ENCODE measurements at places on chromosomes 3 and 15.

DNA sequence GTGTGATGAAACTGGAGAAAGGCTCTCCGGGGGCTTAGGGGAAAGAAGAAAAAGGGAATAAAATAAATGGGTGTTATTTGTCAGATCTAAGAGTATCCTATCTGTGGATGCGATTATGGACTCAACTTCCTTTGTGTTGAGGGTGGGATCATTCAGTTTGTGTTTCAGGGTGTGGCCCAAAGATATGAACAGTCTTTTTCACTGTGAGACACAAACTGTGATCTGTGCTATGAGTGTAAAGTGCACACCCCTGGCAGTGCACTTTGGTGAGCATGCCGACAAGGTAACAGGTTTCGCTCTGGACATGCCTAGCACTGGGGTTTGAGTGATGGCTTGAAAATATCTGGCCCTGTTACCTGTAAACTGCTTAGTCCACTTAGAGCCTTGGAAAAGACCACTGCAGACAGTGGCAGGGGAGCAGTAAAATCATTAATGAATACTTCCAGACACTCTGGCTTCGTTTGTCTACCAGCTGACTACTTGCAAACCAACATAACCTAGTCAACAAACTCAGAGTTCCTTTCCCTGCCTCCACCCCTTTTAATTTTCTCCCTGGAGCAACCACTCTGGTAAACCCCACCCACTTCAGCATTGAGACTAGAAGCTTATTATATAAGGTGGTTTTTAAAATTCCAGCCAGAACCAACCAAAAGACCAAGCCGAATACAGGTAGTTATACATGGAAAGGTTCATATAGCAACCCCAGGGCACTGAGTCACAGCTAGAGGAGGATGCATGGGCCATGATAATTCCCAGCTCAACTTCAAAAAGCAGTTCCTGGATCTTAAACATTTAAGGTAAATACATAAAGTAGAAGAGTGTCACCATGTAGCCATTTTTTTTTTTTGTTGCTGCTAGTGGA, 55.1 kb downstream of the TAMM41 start:
- no peak for DNase-seq

DNA sequence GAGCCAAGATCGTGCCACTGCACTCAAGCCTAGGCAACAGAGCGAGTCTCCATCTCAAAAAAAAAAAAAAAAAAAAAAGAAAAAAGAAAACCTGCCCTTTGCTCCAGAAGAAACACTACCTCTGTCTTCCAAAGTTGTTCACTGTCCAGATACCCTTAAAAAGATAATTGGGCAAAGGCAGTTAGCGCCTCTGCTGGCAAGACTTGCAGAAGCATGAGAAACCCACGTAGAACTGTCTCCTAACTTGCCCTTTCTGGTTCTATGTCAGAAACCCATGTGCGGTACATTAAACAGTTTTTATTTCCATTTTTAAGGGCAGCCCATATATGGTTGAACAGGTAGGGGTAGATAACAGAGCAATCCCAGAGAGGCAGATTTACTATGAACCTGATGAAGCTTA, 1026.4 kb downstream of the ROBO2 start:
- DNase-seq = no peak

DNA sequence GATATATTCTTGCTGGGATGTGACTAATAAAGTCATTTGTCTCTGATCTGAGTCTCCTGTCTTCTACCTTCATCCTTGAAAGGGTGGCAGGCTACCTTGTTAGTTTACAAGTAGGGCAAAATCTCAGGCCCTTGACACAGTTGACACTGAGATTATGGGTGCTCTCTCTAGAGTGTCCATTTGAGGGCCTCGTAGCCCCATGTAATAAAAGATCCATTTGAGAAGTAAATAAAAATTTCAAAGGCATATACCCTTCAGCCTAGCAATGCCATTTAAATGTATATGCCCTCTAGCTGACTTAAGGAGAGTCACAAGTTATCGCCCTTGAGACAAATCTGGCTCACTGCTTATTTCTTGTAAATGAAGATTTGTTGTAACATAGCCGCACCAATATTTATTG, 98.6 kb downstream of the TCF12 start:
- no peak for DNase-seq

GRCh38 chr3:194691481-194692283, 6.0 kb downstream of the FAM43A start:
- DNase-seq = no peak

DNA sequence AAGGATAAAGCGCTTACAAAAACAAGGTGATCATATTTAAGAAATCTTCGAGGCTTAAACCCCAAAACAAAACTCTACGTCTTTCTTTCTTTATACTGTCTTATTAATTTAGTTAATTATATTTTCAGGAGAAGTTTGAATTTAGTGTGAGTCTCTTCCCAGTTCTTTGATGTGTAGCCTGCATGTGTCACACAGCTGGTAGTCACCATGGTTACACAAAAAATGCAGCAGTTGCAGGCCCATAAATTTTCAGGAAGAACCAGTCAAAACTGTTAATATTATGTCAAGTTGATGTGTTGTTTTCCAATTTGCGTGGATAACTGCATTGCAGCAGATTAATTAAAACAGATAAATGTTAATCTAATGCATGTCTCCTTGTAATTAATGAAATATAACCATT, 10.4 kb downstream of the CLSTN2 start:
- DNase-seq = no peak
